MG63 (cell line): ENCODE measurements at places on chromosomes 5 and 9.

DNA sequence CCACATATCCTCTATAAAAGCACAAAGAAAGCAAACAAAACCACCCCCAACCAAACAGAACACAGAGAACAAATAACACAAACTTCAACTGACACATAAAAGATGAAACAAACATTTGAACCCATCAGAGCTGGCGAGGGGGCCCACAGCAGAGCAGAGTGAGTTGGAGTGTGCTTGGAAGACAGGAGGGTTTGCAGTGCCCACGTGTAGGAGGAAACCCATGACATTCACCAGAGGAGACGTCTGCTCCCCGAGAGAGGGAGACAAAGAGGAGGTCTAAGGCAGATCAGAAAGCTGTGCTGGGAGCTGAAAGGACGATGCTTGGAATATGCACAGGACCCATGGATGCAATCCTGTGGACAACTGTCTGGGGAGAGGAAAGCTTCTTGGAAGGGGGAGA lies 27.0 kb downstream of the MRPL36 start:
- no peak for DNase-seq

- DNase-seq, result no peak
Observed at GRCh38 chr5:57834829-57835608, 352.4 kb upstream of the ACTBL2 start.

DNA sequence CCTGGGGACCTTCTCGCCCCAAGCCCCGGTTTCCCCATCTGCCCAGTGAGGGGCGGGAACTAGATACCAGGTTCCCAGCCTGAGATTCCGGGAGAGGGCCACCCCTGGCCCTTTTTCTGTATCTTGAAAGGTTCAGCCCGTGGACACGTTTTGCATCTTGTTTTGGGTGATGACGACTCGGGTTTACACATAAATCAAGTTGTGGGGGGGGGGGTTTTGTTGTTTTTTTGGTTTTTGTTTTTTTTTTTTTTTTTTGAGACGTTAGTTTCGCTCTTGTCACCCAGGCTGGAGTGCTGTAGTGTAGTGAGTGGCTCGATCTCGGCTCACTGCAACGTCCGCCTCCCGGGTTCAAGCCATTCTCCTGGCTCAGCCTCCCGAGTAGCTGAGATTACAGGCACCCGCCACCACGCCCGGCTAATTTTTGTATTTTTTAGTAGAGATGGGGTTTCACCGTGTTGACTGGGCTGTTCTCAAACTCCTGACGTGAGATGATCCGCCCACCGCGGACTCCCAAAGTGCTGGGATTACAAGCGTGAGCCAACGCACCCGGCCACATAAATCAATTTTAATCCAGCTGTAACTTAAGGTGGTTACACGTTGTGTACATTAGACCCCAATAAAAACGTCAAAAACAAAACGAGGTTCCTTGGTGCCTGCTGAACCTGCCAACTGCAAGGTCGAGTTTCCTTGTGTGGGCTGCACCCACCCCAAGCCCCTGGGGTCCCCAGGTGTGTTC lies 1.1 kb upstream of the BRD3 start:
- no peak for DNase-seq

GRCh38 chr9:15243081-15243480 lies 63.9 kb downstream of the TTC39B start:
- no peak for DNase-seq

- no peak for DNase-seq
Observed at GRCh38 chr9:37432020-37432419, 9.5 kb downstream of the GRHPR start.

DNA sequence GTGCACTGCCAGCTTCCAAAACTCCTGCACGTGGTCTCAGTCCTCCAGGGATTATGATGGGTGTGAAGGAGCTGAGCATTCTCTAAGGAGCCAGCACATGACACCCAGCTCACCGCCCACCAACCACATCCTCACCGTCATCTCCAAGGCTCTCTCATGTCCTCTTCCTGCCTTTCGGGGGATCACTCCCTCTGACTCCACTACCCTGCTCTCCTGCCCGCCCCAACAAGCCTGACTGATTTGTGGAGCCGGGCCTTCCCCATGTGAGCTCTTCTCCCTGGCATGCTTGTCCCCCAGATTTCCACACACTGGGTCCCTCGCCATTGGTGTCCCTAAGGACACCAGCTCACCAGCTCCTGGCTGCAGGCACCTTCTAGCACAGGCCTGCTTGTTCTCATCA lies 1.9 kb downstream of the ABO start:
- DNase-seq, result no peak

DNA sequence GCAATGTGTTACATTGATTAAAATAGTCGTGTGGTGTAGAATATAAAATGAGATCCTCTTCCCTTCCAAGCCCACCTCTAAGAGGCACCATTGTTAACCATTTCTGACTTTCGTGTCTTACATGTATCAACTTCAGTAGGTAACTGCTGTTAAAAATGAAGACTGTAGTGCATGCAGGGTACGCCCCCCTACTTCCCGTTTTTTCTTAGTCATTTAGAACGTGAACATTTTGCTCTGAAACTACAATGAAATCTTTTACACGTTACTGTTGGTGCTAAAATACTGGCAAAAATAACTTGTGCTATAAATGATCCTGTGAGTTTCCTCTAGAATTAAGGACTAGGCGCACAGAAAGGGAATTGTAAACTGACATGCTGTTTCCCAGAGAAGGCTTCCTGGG lies 41.5 kb downstream of the WNK2 start:
- DNase-seq, result no peak

DNA sequence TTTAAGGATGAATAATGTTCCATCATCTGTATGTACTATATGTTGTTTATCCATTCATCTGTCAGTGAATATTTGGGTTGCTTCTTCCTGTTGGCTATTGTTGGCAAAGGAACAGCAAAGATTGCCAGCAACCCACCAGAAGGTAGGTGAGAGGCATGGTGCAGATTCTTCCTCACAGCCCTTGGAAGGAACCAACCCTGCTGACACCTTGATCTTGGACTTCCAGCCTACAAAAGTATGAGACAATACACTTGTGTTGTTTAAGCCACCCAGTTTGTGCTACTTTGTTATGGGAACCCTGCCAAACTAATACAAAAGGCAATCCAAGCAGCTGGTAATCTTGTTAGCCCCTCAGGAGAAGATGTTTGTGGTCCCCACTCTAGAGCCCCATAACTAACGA lies 122.0 kb downstream of the CARTPT start:
- DNase-seq, result no peak

- no peak for DNase-seq
Observed at GRCh38 chr5:131525805-131526204, 109.2 kb downstream of the RAPGEF6 start.

DNA sequence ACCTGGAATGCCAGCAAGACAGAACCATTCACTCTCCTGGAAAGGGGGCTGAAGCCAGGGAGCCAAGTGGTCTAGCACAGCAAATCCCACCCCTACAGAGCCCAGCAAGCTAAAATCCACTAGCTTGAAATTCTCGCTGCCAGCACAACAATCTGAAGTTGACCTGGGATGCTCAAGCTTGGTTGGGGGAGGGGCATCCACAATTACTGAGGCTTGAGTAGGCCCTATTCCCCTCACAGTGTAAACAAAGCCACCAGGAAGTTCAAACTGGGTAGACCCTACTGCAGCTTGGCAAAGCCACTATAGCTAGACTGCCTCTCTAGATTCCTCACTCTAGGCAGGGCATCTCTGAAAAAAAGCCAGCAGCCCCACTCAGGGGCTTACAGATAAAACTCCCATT lies 17.3 kb downstream of the RIGI start:
- DNase-seq, result no peak
